Esophagus mucosa (tissue), 1 donor: ENCODE measurements at places on chromosomes 11 and 22. TPM values are rescaled to one million over a fixed set of nuclear protein-coding genes. Genes with fewer than 3 reads are reported as not detected.

- peak; percentile 64 for ATAC-seq
These were observed at the start of gene ALKBH8 for GRCh38 chr11:107565219-107565937. Gene ALKBH8, minus strand, starts transcription at chr11:107565735. Its CDS starts 4,842 bp downstream, at chr11:107560893.

GRCh38 chr11:95720195-95720594 lies 69.4 kb downstream of the FAM76B start:
- no peak for ATAC-seq

GRCh38 chr11:59944720-59945119 lies 6.5 kb downstream of the OOSP1 start:
- ATAC-seq: no peak

PSMD13 gene
- total RNA-seq: 81.8 TPM
